Naive thymus-derived CD4-positive, alpha-beta T cell (primary cell): ENCODE measurements at places on chromosomes 3 and 15.

- no peaks in the 10 kb centered on the region for H3K36me3 ChIP-seq
- H3K27me3 ChIP-seq: no peaks in the 10 kb centered on the region
- no peaks in the 10 kb centered on the region for H3K4me1 ChIP-seq
- no peak for DNase-seq
Observed at GRCh38 chr15:90051874-90052273, 50.4 kb downstream of the IDH2 start.

DNA sequence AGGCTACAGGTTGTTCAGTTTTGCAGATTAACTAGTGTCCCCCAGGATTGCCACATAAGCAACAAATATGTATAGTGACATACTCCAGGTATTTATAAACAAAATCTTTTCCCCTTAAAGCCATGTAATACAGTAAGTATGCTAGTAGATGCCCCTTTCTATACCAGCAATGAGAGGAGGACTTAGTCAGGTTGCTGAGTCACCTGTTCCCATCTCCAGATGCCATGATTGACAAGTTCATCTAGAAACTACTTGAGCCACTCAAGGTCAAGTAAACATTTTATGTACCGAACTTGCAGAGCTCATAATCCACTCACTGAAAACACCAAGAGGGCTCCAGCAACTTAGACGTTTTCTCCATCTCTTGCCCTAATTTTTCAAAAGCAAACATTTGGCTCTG, 18.2 kb downstream of the SLC9A9 start:
- no peak overlapping the region for H3K27ac ChIP-seq
- DNase-seq: no peak
- no peak overlapping the region for H3K4me3 ChIP-seq
- no peaks in the 10 kb centered on the region for H3K36me3 ChIP-seq
- no peaks in the 10 kb centered on the region for H3K27me3 ChIP-seq

GRCh38 chr3:18813300-18813699, 335.0 kb upstream of the KCNH8 start:
- no peak overlapping the region for H3K4me3 ChIP-seq
- no peaks in the 10 kb centered on the region for H3K36me3 ChIP-seq
- no peak overlapping the region for H3K27ac ChIP-seq
- no peaks in the 10 kb centered on the region for H3K4me1 ChIP-seq

DNA sequence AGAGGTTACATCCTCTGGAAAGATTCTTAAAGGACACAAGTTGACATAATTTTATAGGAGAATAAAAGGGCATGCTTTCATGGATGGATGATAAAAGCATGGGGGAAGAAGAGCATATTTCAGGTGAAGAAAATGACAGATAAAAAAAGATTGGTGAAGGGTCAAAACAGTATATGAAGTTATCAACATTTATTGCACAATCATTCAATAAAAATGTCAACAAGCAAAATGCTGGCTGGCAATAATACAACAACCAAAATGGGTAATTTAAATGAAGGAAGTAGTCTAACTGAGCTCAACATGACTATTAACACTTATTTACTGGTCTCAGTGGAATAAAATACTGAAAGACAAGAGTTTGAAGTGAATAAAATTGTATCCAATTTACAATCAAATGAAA, 696.7 kb downstream of the SQOR start:
- DNase-seq: no peak
- H3K27ac ChIP-seq: no peak overlapping the region
- H3K36me3 ChIP-seq: no peaks in the 10 kb centered on the region
- no peaks in the 10 kb centered on the region for H3K27me3 ChIP-seq

DNA sequence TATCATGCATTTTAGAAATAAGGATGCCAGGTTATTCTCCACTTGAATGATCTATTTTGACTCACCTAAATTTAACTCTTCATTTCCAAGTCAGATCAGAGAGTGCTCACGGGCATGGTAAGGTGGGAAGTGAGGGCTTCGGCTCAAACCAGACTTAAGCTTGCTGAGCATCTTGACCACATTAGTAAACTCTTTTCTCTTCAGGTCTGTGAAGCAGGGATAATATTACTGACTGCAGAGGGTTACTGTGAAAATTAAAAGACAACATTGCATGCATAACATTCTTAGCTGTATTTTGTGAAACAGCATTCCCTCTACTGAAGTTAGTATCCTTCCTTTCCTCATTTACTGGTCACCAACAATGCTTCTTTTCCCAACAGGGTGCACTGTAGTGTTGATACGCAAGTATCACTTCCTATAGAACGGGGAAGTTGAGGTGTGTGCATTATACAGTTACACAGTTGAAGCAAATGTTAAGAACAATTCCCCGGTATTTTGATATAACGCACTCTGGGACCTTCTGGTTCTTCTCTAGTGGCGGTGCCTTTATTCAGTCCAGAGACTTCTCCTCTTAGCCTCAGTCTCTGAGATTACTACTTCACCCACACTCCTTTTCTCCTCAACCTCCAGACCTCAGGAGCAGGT, 74.1 kb upstream of the MNS1 start:
- H3K27ac ChIP-seq: no peak overlapping the region
- H3K4me3 ChIP-seq: no peak overlapping the region
- no peaks in the 10 kb centered on the region for H3K4me1 ChIP-seq
- H3K27me3 ChIP-seq: no peaks in the 10 kb centered on the region
- DNase-seq: no peak
- H3K36me3 ChIP-seq: no peaks in the 10 kb centered on the region
